ENCODE measurements at places on chromosomes 7 and 10.

GRCh38 chr10:43793704-43794103 lies 145.0 kb upstream of the ZNF32 start:
- DNase-seq, result no peak

DNA sequence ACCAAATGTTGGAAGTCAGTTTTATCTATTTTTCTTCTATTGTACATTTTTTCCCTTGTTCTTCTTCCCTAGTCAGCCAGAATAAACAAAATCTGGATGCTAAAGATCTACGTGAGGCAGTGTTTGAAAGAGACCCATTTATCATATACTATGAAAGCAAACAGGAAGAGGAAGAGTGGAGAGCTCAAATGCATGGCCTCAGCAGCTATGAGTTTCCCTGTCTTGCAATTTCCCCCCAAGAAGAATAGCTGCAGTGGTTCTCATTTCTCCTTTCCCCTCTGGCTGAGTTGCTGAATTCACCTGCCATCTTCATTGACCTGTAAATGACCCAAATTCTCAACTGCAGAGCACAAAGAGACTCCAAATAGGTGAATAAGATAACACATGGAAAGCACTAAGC lies 347.1 kb upstream of the NRP1 start:
- no peak for DNase-seq

DNA sequence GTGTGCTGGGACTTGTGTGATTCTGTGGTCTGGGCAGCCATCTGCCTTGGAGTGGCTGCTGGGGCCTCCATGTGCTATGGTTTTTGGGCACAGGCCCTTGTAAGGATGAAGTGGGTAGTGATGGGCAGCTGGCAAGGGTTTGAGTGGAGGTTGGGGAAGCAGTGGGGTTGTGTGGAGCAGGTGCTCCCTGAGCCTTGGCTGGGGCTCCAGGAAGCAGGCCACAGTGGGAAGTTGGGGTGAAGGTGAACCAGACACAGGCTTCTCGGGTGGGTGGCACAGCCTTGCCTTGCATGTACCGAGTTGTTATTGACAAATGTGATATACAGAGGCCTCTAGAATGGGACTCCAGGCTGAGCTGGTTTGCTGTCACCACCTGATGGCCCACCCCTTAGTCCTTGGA lies 82.3 kb downstream of the ADCY1 start:
- no peak for DNase-seq

GRCh38 chr7:158559356-158559755 lies 28.3 kb downstream of the PTPRN2 start:
- DNase-seq, result no peak

DNA sequence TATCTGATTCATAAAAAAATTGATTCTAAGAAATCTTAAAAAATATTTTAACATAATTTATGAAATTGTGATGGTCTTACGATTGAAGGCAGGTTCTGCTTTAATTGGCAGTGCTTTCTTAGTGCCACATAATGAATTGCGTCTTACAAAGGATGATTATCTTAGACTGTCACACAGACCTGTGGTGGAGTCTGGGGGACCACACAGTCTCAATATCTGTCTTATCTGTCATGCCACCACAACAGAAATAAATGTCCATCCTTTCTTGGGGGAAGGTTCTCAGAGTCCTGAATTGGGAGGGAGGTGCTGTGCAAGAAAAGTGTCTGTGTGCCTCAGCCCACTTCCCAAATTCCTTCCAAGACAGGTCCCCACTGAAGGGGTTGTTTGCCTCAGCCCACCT lies 34.0 kb downstream of the ZDHHC6 start:
- DNase-seq, result no peak

Measured in activated T-cell treated with anti-CD3 and anti-CD28 coated beads for 24 hours (primary cell).